Activated CD4-positive, alpha-beta T cell treated with anti-CD3 and anti-CD28 coated beads, Interleukin-2, amount 50 U/mL, for 48 hours (primary cell): ENCODE measurements at places on chromosomes 3 and 15.

DNA sequence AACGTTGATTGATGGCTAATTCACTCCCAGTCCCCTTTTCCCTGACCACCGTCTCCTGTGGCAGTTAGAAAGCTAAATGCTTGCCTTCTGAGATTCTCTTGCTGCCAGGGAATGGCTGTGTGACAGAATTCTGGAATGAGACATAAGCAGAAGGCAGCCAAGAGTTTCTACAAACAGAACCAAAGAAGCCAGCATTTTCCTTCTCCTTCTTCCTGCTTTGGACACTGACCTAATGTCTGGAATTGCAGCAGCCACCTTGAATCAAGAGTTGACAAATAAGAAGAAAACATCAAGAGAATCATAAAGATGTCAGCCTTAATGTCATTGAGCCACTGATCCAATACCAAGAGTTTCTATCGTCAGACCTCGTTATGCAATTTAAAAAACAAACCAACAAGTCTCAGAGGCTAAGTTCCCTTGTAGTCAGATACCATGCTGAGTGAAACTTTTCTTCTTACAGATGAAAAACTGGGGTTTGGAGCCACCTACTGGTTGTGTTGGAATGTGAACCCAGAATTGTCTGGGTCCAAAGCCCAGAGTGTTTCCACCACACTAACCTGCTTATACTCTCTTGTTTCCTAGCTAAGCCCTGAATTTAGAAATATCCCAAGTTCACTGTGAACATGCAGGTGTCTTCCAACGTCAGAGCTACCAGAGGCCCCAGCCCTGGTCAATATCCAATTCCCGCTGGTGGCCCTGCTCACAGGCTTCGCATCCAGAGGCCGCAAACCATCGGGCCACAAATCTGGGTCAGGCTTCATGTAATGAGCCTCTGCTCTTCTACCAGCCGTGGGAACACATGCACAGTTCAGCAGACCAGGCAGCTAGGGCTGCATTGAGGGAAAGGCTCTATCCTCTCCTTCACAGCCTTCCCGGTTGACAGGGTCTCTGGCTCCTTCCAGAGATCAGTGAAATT lies 42.5 kb downstream of the MCF2L2 start:
- peak; percentile 55 for DNase-seq

- no peak for DNase-seq
Measured at GRCh38 chr3:169847896-169848295, 21.8 kb downstream of the LRRC31 start.

GRCh38 chr3:136559896-136560295 lies 192.3 kb downstream of the STAG1 start:
- no peak for DNase-seq

GRCh38 chr3:66479532-66479947 lies 21.3 kb downstream of the LRIG1 start:
- DNase-seq, result no peak

- no peak for DNase-seq
Measured at GRCh38 chr3:13473020-13473419, 7.1 kb upstream of the HDAC11 start.
